EH (cell line): ENCODE measurements at places on chromosomes 13 and 19.

- DNase-seq, result no peak
Observed at GRCh38 chr13:29486551-29486950, 108.9 kb downstream of the SLC7A1 start.

DNA sequence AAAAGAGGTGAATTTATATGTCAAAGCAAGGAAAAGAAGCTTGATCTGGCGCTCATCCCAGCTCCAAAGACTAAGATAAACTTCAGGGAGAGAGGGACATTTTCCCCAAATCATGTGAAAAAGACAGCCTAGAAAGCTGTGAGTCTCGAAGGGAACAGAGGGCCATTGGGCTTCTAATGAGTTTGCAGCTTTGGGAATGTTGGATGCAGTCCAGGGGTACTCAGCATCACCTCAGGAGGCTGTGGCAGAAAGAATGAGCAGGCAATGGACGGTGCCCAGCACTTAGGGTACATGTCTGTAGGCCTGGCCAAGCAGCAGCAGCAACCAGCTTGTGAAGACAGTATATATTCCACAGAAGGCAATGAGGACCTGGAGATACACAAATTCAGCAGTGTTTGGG is 25.7 kb upstream of the WASF3 start:
- no peak for DNase-seq

DNA sequence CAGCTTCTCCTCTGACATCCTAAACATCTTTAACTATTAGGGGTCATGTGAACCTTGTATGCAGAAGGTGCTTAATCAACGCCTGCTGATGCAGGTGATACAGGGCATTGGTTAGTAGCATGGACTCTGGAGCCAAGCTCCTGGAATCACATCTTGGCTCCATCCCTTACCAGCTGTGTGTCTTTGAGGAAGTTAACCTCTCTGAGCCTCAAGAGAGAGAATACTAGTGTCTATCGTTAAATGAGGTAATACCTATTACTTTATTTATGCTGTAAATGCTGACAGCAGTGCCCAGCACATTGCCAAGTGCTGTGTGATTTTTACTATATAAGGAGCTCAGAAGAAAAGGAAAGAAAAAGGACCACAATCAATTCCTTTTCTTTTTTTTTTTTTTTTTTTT is 11.2 kb upstream of the SELENOW start:
- DNase-seq, result no peak

DNA sequence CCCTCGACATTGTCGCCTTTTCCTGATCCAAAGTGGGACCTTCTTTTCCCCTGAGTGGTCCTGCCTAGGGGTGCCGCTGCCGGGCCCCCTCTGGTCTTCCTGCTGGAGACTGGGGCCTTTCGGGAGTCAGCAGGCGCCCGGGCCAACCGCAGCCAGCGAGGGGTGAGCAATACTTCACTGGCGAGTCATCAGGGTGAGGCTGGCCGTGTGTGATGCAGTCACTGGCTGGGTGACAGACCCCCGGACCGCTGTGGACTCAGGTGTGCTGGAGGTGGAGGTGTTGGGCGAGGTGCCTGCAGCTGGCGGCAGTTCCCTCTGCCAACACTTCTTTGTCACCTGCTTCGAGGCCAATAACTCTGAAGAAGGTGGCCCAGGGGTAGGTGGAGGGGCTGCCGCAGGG is 1.5 kb upstream of the CGB5 start:
- DNase-seq, result peak; percentile 48

- DNase-seq, result no peak
Observed at GRCh38 chr13:66543780-66544179, 686.4 kb downstream of the PCDH9 start.

- peak; percentile 13 for DNase-seq
Observed at GRCh38 chr13:93309886-93310523, 83.4 kb downstream of the GPC6 start.

GRCh38 chr13:74132152-74132775 is 1.9 kb downstream of the KLF12 start:
- no peak for DNase-seq

- DNase-seq, result no peak
Observed at GRCh38 chr19:16637535-16637934, 9.5 kb upstream of the MED26 start.

- peak; percentile 7 for DNase-seq
Observed at GRCh38 chr13:42633495-42633894, 59.5 kb downstream of the TNFSF11 start.

- DNase-seq, result no peak
Observed at GRCh38 chr19:38288123-38288855, 15.8 kb upstream of the C19orf33 start.

DNA sequence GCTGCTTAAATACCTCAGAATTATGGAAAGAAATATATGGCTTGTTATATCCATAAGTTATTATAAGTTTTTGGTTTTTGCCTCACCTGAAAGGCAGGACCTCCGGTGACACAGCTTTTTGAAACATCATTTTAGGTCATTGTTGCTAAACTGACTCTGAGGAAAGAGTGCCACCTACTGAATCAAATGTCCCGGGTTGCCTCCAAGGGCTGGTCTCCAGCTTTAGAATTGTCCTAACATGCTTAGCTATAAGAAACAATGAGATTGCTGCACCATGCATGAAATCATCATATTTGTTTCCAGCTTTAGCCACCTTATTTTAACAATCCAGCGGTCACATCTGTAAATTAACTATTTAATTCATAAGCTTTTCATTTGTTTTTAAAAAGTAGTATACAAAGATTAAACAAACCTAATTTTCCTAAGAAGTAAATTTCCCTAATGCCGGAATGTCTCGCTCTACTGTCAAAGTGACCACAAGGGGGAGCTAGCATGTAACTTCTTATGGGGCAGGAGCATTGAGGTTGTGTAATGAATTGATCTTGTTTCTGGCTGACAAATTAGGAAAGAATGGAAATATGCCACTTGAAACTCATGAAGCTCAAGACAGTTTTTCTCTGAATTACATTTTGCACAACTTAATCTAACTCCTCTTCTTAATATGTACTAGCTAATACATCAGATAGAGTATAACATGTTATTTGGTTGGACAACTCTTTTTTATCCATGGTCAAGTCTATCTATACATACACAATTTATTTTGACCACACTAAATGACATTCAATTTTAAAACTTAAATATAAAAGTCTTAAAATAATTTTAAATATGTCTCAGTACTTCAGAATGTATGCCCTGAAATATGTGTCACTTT is 6.7 kb upstream of the PCDH17 start:
- DNase-seq, result peak; percentile 43

- no peak for DNase-seq
Observed at GRCh38 chr13:23722726-23723453, 152.7 kb downstream of the TNFRSF19 start.

- DNase-seq, result no peak
Observed at GRCh38 chr13:107993239-107993949, 221.9 kb downstream of the LIG4 start.

- DNase-seq, result no peak
Observed at GRCh38 chr13:46639033-46639981, 86.3 kb downstream of the LRCH1 start.

GRCh38 chr19:50187937-50188336 is 15.5 kb upstream of the MYH14 start:
- DNase-seq, result no peak

GRCh38 chr13:70788074-70788473 is 679.8 kb upstream of the KLHL1 start:
- no peak for DNase-seq

DNA sequence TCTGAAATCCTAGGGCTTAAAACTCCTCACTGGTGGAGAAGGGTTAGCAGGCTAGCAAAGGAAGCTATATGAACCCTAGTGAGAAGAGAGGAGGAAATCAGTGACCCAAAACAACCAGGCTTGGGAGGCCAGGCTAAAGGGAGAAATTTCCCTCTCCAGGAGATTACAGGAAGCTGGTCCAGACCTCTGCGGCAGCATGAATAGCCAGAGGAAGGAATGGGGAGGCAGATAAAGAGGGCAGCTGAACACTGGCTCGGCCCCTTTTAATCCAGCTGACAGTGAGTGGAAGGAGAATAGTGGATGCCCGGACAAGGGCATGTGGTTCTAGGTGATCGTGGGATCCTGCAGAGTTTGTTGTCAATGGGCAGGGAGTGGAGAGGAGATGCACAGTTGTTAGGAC is 130.6 kb downstream of the COG6 start:
- no peak for DNase-seq

DNA sequence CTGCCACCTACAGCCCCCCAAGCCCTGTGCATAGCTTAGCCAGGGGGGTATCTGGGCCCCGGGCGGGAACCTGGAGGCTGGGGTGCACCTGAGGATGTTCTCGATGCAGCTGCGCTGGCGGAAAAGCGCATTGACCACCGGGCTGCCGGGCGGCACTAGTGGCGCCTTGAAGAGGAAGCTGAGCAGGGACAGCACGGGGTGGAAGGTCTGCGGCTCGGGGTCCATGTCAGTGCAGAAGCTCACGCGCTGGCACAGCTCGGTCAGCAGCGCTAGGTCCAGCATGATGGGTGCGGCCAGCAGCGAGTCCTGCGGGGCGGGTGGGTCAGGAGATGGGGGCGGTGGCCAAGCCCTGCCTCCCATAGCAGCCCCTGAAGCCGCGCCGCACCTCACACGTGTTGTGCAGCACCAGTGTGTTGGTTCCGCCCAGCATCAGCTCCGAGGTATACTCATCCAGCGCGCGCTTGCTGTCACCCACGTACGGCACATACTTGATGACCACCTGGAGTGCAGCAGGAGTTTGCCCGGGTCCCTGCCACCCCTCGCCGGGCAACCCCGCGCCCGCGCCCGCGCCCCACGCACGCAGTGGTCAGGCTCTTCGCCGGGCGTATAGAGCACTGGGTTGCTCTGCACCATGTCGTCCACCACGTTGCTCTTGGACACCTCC is 2.6 kb downstream of the ISYNA1 start:
- no peak for DNase-seq

DNA sequence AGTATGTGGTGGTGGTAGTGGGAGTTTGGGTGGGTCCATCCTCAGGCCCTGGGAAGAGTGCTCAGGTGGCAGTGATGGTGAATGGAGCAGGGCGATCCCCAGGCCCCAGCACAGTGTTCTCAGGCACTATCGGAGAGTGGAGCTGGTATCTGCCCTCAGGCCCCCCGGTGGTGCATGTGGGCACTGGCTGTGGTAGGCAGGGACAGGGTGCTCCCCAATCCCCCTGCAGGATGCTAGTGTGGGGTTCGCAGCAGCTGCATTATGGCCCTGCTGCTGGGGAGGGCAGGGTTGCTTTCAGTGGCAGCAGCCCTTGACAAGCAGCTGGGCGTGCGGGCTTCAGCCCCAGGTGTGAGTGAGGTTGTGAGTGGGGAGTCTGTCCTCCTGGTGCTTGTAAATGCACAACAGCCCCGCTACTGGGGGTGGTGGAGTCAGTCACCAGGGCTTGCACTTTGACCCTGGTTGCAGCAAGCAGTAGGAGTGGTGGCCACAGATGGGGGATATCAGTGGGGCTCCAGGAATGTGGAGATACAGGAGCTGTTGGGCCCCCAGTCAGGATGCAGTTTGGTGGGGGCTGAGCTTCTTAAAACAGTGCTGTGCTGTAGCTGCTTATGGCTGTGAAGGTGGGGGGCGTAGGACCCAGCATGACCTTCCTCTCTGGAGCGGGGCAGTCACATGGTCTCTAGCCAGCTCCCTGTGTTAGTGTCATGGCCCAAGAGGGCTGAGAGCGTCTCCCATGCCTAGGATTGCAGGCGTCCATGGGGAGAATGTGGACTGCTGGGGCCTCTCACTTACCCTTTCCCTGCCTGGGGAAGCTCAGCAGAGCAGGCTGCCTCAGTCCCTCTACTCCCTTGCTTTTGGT is 38.7 kb upstream of the ARHGEF7 start:
- DNase-seq, result no peak

DNA sequence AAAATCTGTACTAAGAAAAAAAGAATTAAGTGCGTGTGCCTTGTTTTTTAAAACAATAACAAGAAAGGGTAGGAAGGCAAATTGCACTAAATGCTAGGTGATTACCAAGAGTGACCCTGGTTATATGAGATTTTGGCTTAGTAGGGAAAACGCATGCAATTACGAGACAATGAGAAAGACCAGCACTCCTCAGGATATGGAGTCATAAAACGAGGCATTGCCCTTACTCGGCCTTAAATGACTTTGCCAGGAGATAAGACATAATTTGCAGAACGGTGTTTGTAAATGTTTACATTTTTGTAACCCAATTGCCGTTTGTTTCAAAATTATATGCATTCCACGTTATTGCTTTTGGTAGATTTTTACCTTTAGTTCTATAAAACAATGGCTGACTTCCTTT is 179.8 kb downstream of the RBM26 start:
- no peak for DNase-seq

GRCh38 chr13:43478211-43478610 is 308.6 kb downstream of the ENOX1 start:
- DNase-seq, result no peak

GRCh38 chr13:112457081-112457480 is 80.9 kb downstream of the SPACA7 start:
- DNase-seq, result no peak

DNA sequence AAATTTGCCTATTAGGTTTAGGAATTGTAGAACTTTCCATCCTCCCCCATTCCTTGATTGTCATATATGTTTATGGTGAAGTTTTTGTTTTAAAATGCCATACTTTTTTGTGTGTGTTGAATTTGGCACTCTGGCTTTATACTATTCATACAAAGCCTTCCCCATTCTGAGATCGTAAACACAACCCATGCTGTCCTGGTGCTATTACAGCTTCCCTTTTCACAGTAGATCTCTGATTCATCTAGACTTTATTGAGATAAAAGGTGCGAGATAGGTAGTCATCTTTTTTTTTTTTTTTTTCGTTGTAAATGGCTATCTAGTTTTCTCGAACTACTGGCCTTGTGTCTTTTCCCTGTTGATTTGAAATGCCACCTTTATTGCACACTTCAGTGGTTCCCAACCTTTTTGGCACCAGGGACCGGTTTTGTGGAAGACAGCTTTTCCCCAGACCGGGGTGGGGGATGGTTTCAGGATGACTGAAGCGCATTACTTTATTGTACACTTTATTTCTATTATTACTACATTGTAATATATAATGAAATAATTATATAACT is 94.6 kb downstream of the LRCH1 start:
- DNase-seq, result no peak

GRCh38 chr13:95752677-95753076 is 75.7 kb downstream of the DNAJC3 start:
- no peak for DNase-seq

GRCh38 chr13:90702050-90702449 is 645.4 kb upstream of the MIR17HG start:
- no peak for DNase-seq

DNA sequence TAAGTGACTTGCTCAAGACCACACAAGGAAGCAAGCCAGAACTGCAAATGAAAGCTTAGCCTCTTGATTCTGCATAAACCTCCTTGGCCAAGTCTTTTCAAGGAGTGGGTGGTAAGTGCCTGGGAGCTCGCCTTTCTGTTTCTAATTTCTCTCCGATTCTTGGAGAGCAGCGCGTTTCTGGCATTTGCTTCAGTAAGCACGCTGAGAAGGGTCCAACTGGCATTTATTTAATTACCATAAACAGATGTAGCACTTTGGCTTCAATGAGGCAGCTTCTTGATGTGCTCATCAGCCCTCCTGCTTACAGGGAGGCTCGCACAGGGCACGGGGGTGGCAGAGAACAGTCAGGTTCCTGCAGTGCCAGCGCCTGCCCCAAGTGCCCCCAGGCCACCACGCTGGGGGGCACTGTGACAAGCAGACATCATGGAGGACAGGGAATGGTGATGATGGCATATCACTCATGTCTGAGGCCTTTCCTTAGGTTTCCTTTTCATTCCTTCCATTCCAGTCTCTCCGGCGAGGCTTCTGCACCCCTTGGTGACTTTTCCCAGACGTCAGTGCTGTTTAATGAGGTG is 13.3 kb downstream of the SIAH3 start:
- DNase-seq, result no peak

- peak; percentile 89 for DNase-seq
Observed at GRCh38 chr19:3142292-3142670, 6.4 kb downstream of the GNA15 start.
